Panc1 (cell line): ENCODE measurements at places on chromosomes 6 and 20. TPM values are rescaled to one million over a fixed set of nuclear protein-coding genes. Genes with fewer than 3 reads are reported as not detected.

GRCh38 chr20:33868042-33868441, 56.9 kb downstream of the CHMP4B start:
- H3K36me3 ChIP-seq = no peaks in the 10 kb centered on the region
- H3K4me3 ChIP-seq = no peak overlapping the region
- H3K4me1 ChIP-seq = peaks cover 15% of the 10 kb centered on the region
- no peak for DNase-seq

- DNase-seq = no peak
- no peak overlapping the region for H3K4me3 ChIP-seq
- H3K36me3 ChIP-seq = no peaks in the 10 kb centered on the region
Measured at GRCh38 chr6:16671302-16672289, 89.7 kb downstream of the ATXN1 start.

GRCh38 chr6:10886691-10887502, at the start of gene SYCP2L:
Gene SYCP2L (plus strand): TSS chr6:10887052. CDS start chr6:10887127, 75 bp downstream.
- peaks cover 7% of the 10 kb centered on the region for H3K4me1 ChIP-seq
- peak within 1 kb of the TSS; percentile 69 for H3K27ac ChIP-seq
- H3K36me3 ChIP-seq = no peaks in the 10 kb centered on the region

- peaks cover 27% of the 10 kb centered on the region for H3K4me1 ChIP-seq
- DNase-seq = no peak
- H3K27me3 ChIP-seq = no peaks in the 10 kb centered on the region
- H3K27ac ChIP-seq = no peak overlapping the region
- H3K36me3 ChIP-seq = no peaks in the 10 kb centered on the region
- no peak overlapping the region for H3K4me3 ChIP-seq
Measured at GRCh38 chr20:51531712-51532456, 10.6 kb downstream of the NFATC2 start.

DNA sequence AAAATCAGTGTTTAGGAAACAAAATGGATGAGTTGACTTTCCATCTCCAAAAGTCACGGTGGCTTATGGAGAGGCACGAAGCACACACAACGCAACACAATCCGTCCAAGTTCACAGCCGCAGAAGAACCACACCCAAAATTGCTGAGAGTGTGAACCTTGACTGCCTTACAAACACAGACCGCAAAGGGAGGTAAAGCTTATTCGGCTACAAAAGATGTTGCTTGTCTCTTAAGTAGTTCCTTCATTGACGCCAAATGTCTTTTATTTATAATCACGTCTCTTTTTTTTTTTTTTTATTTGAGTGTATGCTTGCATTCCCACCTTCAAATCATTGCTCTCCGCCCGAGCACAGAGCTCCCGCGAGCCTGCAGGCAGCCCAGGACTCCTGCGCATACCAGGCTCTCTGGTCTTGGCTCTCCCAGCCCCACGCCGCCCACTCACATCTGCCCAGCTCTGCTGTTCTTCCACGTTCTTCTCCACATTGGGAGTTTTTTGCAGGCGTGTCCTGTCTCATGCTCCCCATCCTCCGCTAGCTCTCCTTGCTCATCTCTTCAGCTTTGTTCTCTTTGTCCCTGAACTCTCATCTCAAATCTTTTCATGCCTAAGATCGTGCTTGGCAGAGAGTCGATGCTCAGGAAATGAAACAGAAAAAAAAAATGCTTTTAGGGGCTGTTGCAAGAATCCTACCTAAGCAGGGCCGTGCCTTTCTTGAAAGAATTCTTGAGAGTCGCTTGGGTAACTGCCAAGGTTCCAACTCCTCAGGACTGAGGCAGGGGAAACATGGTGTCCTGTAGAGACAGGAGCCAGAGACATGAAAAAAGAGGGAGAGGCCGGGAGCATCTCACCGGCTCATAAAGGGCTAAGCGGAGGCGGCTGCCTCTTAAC, 25.8 kb downstream of the LY86 start:
- H3K27me3 ChIP-seq = no peaks in the 10 kb centered on the region
- no peaks in the 10 kb centered on the region for H3K4me1 ChIP-seq
- H3K36me3 ChIP-seq = no peaks in the 10 kb centered on the region

Gene CFAP206
- 2.4 TPM for total RNA-seq

DNA sequence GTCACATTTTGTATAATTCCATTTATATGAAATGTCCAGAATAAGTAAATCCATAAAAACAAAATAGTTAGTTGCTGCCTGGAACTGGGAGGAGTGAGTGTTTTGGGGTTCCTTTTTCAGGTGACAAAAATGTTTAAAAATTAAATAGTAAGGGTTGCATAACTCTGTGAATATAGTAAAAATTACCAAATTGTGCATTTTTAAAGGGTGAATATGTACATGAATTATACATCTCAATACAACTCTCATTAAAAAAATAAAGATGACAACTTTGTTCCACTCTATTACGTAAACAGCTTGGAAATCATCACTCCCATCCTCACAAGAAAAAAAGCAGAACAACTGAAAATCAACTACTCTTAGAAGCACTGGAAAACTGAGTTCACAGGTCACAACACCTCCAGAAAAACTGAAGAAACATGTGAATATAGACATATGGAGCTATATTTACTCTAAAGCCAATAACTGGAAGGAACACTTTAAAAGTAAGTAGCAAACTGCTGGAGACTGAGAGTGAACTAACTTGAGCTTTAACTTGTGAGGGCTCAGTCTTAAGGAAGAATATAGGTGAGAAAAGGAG, 40.0 kb downstream of the RANBP9 start:
- H3K27me3 ChIP-seq = no peaks in the 10 kb centered on the region
- no peak for DNase-seq
- no peak overlapping the region for H3K4me3 ChIP-seq
- H3K4me1 ChIP-seq = peaks cover 9% of the 10 kb centered on the region; the same call in 1 of the 2 replicates
- no peak overlapping the region for H3K27ac ChIP-seq

- H3K4me3 ChIP-seq = no peak overlapping the region
- no peak overlapping the region for H3K27ac ChIP-seq
- no peaks in the 10 kb centered on the region for H3K36me3 ChIP-seq
- H3K27me3 ChIP-seq = 0 out of 2 replicates have a peak, but pooled peaks cover 2% of the 10 kb centered on the region
Measured at GRCh38 chr6:118784641-118785164, 109.2 kb upstream of the ASF1A start.

Gene GUCA1A
- total RNA-seq = not detected

DNA sequence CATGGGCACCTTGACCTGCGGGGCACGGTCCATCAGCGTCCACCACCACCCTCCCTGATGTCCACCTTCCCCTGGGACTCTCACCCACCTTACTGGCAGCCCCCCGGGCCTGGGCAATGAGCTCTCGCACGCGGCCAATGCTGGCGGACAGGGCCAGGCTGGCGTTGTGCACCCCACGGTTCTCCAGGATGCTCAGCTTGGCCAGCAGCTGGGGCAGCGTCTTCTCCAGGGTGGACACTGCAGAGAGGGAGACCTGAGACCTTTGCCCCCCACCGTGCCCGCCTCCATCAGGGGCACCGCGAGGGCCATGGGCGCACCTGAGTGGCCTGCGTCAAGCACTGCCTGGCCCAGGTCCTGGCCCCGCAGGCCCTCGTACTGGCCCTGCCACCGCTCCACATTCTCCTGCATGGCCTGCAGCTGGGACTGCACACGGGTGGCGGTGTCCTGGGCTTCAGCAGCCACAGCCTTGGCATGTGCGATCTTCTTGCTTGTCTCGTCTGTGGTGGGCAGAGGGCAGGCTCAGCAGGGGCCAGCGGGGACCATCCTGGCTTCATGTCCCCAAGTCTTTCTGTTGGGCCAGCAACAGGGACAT, 12.0 kb downstream of the ADRM1 start:
- peaks cover 16% of the 10 kb centered on the region for H3K4me1 ChIP-seq
- no peak overlapping the region for H3K4me3 ChIP-seq
- H3K27ac ChIP-seq = peak overlapping the region; percentile 29; the same call in 1 of the 2 replicates
- DNase-seq = no peak
- H3K36me3 ChIP-seq = peaks cover 16% of the 10 kb centered on the region
- H3K27me3 ChIP-seq = no peaks in the 10 kb centered on the region

DNA sequence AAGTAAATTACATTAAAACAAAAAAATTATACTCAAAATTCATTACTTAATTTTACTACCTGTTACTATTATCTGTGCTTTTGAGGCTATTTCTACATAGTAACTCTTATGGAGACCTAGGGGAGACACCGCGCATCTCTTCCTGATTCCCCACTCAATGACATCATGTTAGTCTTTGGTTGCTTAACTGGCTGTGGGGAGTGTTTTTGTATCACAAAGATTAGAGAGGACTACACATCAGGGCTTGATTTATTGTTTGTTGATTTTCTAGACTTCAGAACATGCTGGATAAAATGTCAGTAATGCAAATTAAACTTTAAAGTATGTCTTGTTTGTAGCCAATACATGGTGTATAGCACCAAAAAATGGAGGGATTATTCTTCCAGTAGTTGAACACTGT, 26.0 kb downstream of the SLC2A10 start:
- H3K27me3 ChIP-seq = no peaks in the 10 kb centered on the region; the same call in 1 of the 2 replicates
- H3K36me3 ChIP-seq = no peaks in the 10 kb centered on the region
- H3K4me1 ChIP-seq = no peaks in the 10 kb centered on the region
- H3K4me3 ChIP-seq = no peak overlapping the region
- no peak for DNase-seq
- no peak overlapping the region for H3K27ac ChIP-seq

- 0 out of 2 replicates have a peak, but pooled peaks cover 5% of the 10 kb centered on the region for H3K4me1 ChIP-seq
- H3K27me3 ChIP-seq = no peaks in the 10 kb centered on the region; the same call in 1 of the 2 replicates
- no peak overlapping the region for H3K4me3 ChIP-seq
- H3K27ac ChIP-seq = no peak overlapping the region
Measured at GRCh38 chr6:41036601-41037000, 2.4 kb downstream of the UNC5CL start.
